ENCODE measurements at places on chromosomes 2 and 18.

DNA sequence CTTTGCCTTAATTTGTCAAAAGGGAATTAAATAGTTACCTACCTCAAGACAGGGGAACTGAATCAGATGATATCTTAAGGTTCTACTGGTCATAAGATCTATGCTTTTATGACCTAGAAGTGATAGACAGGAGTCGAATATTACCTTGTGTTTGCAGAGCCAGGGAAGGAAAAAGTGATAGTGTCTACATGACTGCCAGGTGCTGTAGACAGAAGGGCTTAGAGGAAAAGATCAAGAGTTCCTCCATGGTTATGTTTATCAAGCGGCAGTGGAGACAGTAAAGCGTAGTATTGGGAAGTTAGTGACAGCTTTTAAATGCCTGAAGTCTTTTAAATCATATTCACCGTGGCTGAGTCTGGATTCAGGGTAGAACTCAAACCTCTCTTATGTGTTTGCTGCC, 11.9 kb downstream of the CRIM1 start:
- DNase-seq = no peak

DNA sequence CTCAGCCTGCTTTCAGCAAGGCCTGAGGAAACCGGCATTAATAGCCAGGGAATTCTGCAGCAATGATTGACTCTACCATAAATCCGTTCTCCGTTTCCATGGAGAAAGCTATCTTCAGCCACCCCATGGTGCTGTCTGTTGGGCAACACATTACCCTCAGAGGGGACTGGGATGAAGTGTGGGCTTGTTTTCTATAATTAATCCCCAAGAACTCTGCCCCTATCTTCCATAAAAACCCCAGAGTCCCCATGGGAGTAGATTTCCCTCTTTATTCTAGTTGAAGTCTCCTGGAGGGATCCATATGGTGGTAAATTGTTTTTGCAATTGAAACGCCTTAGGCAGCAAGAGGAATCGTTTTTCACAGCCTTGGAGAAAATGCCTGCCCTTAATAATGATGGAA, 9.2 kb downstream of the G6PC2 start:
- DNase-seq = no peak

DNA sequence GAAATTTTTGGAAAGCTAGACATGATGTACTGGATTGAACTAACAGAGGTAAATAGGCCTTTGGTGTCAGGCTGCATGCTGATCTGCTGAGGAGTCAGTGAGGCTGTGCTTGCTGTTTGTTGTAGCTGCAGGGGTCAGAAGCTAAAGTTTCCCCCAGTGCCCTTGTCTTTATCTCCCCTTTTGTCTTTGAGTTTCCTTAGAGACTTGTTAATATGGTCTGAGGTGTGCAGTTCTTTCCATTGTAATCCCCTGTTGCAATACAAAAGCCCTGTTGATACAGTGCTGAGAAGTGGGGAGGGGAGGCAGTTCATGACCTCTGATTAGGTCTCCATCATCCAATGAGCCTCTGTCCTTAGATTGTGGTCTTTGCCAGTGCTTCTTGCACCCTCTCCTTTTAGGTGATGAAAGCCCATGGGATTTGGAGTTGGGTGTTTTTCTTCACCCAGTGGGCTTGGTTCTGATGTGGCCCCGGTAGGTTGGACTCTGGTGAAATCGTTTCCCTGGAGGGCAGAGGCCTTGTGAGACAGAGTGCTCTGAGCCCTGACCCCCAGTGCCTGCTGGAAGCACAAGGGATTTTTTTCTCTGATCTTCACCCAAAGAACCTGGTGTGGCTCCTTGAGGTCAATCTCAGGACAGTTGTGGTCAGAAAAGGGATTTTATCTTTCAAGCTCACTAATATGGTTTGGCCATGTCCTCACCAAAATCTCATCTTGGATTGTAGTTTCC, 163.1 kb downstream of the TMEM18 start:
- no peak for DNase-seq

DNA sequence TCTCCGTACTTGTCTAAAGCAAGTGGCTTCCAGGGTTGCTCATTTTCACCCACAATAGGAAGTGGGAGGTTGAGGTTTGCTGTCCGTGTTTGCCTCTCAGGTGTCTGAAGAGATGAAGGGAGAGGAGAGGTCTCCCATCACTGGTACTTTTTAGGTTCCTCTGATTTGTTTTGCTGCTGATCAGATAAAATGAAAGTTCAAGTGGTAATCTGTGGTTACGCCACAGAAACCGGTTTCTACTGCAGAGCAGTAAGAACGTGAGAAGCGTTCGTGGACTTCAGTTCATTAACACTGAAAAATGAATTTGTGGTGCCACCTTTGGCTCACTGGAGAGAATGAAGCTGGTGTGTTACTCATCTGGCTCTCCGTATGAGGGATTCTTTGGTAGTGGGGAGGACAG, 118.2 kb downstream of the GBX2 start:
- no peak for DNase-seq

DNA sequence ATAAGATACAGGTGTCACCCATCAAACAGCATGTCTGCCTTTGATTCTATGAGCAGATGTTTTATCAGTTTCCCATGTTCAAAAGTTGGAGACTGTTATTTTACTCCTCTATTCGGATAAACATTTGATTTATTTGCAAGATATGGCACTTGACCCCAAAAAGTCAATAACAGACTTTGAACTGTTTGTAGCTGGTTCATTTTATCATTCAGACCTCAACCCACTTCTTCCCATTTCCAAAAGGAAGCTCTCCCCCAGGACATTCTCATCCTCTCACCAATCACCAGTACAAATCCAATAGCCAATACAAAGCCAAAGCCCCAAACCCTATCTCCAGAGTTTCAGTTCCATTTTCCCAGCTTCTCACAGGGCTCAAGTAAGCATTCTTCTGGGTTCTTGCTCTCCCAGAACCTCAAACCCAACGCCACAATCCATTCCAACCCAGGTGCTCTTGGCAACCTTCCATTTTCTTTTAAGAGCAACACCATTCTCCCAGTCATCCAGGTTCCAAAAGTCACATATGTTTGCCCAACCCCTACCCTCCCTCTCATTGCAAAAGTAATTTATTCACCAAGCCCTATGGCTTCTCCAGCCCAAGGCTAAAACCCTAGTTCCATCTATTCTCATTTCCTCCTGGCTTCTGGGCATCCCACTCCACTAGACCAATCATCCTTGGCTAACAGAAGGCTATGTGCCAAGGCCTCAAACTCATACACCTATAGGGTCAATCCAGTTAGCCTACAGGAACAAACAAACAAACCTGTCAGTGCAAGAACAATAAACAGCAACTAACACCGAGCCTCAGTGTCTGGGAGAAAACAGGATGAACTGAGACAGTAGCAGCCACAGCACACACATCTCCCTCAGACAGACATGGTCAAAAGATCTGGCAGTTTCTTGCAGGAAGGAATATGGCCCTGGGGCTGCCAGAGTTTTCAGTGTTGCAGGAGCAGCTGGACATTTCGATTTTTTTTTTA, 9.2 kb downstream of the ACVR1 start:
- DNase-seq = no peak

DNA sequence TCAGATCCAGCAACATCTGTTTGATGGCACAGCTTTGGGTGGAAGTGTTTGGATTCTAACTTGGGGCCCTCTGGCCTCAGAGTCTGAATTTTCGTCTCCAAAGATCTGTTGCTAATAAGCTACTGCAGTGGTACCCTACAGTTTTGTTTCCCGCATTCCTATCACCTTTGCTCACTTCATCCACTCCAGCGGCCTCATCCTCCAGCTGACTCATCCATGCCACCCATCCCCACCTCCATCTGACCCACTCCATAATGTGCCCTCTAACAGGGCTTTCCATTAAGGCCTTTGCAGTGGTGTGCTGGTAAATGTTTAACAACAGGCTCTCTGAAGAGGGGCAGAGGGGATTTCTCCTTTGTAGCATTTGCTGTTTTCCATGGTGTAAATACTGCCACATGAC, 225.5 kb downstream of the TGIF1 start:
- DNase-seq = no peak

GRCh38 chr2:85175369-85176299, 42.4 kb downstream of the TCF7L1 start:
- no peak for DNase-seq

DNA sequence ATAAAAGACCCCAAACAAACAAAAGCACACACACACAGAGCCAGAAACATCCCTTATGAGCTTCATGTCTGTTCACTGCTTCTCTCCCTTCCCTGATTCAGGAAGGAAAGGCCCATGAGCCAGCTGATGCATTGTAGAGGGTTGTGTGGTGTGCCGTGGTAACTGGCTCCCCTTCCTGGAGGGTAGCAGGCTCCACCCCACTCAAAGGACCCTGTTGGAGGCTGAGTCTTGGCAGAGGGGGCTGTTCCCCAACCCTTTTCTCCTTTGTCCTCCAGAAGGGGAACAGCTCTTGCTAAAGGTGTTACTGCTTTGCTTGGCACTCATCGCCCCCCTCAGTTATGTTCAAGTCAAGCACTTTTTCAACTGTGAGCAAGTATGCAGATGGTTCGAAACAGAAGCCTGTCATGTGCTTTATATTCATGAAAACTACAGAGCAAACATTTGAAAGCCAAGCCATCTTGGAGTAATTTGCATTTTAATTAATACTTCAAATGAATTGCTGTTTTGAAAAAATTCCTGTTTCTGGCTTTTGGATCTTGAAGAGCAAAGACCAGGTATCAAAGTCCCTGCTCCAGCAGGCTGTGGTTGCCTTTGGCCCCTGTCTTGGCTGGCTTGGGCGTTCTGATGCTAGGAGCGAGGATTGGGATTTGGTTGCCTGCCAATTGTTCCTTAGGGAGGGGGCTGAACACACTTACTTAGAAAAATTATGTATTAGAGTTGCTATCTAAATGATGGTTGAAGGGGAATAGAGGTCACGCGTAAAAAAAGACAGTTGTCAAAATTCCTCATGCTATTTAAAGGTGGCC, 267.8 kb downstream of the TSN start:
- no peak for DNase-seq

DNA sequence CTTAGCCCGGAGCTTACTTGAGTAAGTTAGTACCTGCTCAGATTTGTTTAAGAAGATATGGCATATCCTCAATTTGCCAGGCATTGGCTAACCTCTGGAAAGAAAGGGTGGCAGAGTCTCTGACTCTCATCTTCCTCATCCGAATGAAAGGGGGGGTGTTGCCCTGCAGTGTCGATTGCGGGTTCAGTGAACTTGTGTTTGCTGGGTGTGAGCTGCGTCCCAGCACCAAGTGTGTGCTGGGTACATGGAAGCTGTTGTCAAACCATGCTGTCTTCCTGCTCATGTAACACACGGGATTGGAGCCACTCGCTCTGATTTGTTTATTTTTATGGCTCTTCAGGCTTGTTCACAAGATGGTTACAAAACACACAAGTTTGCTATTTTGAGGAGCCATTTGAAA, 171.4 kb upstream of the PXDN start:
- no peak for DNase-seq

GRCh38 chr18:50548160-50548559, 11.7 kb upstream of the MAPK4 start:
- DNase-seq = no peak

GRCh38 chr2:142650601-142651000, 226.9 kb upstream of the KYNU start:
- no peak for DNase-seq

DNA sequence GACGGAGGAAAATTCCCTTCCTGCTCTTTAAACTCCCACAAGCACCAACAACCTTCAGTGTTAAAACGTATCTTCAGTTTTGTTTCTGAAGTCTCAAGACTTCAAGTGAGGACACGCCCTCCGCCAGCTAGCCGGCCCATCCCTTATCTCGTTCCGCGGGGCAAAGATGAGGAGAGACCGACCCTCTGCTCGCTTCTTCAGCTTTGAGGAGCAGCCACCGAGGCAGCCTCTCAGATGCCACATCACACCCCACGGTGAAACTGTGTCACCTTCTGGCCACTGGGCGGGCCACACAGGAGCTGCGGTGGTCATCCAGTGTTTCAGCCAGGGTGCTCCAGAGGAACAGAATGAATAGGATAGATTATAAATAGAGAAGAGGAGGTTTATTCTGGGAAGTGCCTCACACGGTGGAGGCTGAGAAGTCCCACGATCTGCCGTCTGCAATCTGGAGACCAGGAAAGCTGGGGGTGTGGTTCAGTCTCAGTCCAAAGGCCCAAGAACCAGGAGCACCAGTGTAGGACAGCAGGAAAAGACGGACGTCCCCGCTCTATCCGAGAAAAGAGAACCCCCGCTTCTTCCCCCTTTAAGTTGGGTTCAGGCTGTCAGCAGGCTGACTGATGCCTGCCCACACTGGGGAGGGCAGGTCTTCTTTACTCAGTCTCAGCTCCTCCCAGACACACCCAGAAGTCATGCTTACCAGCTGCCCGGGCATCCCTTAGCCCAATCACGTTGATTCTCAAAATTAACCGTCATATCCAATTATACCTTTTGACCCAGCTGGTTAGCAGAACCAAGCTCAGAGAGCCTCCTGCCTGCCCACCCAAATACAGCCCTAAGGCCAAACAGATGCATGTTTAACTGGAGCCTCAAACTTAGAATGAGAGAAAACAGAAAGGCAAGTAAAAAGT, 399.7 kb upstream of the ID2 start:
- DNase-seq = no peak

- no peak for DNase-seq
Observed at GRCh38 chr2:159759577-159759976, 38.4 kb downstream of the CD302 start.

DNA sequence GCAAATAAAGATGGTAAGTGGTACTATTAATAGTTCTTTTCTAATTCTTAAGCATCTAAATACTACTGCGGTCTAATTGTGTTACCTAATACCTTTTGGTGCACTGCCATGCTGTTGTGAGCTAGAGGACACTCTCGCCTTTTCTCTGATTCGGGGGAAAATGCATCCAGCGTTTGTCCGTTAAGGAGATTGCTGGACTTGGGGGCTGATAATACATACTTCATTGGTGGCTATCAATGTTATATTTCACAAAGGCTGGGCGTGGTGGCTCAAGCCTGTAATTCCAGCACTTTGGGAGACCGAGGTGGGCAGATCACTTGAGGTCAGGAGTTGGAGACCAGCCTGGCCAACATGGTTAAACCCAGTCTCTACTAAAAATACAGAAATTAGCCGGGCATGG, 141.7 kb upstream of the TWIST2 start:
- no peak for DNase-seq

DNA sequence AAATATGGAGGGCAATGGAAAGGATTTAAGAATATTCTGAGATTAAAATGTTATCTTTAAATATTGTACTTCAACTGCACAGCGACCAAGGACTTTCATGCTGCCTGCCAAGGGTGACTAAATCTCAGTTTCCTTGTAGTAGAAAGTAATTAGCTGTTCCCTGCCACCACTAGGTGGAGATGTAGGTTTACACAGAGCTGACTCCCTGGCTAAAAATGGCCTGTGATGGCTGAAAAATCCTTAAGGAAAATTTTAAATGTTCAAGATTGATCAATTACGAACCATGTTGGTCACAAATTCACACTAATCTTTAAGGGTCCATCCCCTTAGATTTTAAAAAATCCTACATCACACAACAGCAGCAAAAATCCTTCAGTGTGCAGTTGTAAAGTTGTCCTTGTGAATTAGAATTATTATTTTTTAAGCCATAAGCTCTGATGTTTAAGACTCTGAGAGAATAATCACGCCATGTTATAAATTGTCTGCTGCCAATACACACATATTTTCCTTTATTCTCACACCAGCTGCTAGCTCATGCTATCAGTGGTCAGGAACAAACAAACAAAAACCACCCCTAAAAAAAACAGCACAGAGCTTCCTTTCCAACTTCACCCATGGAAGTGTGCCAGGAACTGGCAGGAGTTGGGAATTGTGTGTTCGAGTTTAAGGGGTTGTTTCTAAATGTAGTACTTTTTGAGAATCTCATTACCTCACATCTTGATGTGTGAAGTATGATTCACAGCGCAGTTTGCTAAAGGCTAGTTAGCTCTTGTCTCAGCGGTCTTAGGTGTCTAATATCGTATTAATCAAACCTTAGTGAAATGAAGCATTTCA, 399.8 kb downstream of the TMEM182 start:
- peak; percentile 27 for DNase-seq

Data from NCI-H1436 (cell line).